M059J (cell line): ENCODE measurements at places on chromosomes 11 and 22.

DNA sequence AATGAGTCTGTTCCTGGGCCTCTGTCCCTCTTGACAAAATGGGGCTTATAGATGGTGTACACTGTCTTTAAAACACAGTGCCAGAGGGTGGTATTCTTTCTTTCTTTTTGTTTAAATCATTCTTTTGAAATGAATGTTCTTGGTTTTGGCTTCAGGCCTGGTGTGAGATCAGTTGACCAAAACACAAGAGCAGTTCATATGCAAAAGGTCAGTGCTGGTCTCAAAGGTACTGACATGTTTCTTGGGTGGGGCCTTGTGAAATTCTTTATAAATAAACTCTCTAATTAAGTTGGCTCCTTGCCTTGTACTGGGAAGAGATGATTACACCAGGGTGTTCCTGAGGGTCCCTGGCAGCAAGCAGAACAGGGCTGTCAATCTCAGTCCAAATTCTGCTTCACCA is 110.0 kb downstream of the FBXO7 start:
- peak; percentile 76 for DNase-seq

GRCh38 chr11:114258696-114259095 is 37.5 kb upstream of the NNMT start:
- no peak for DNase-seq

DNA sequence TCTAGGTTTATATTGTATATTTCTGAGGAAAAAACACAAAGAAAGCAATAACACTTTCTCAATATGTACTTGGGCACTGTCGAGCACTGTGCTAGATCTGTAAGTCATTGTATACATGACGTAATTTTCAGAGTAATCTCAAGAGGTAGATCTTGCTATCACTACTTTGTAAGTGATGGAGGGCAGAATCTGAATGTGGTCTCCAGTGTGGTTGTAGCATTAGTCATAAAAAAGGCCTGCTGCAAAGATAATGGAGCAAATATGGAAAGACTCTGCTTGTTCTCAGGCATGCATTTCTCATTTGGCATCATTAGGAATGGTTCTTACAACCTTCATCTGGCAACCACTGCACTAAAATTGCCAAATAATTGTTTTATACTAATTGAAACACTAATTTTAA is 419.8 kb upstream of the CCDC179 start:
- peak; percentile 73 for DNase-seq

- DNase-seq: no peak
Observed at GRCh38 chr22:34019190-34019845, 99.0 kb upstream of the LARGE1 start.

GRCh38 chr11:34238533-34238932 is 119.3 kb downstream of the ABTB2 start:
- no peak for DNase-seq

- DNase-seq: peak; percentile 58
Observed at GRCh38 chr11:122207921-122208764, 92.1 kb upstream of the BLID start.

DNA sequence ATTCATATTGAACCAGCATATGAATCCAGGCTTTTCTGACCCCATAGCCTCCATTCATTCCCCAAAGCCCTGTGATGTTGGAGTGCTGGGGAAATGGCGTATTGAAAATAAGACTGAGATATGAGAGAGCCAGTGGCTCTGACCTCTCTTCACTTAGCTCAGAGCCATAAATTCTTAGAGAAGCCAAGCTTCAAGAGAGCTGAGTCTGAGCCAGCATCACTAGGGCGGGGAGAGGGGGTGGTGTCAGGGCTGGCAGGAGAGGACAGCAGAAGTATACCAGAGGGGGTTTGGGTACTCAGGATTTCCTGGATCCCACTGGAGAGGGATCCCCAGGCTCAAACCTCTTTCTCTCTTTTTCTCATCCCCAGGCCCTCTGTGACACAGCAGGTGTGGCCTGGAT is 16.7 kb upstream of the MOGAT2 start:
- DNase-seq: no peak
